ENCODE measurements at places on chromosomes 11 and 22. TPM values are rescaled to one million over a fixed set of nuclear protein-coding genes. Genes with fewer than 3 reads are reported as not detected.

DNA sequence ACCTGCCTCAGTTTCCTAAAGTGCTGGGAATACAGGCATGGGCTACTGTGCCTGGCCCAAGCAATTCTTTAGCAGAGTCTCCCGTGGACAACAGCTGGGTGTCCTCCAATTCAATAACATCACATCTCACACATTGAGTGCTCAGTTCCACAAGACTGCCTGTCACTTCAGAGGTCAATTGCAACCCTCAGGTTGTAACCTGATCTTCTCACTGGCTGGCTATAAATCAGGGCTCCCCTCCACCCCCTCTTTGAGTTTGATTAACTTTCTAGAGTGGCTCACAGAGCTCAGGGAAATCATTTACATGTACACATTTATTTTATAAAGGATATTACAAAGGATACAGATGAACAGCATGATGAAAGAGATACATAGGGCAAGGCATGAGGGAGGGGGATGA lies 68.1 kb downstream of the MCHR1 start:
- no peak for DNase-seq

DNA sequence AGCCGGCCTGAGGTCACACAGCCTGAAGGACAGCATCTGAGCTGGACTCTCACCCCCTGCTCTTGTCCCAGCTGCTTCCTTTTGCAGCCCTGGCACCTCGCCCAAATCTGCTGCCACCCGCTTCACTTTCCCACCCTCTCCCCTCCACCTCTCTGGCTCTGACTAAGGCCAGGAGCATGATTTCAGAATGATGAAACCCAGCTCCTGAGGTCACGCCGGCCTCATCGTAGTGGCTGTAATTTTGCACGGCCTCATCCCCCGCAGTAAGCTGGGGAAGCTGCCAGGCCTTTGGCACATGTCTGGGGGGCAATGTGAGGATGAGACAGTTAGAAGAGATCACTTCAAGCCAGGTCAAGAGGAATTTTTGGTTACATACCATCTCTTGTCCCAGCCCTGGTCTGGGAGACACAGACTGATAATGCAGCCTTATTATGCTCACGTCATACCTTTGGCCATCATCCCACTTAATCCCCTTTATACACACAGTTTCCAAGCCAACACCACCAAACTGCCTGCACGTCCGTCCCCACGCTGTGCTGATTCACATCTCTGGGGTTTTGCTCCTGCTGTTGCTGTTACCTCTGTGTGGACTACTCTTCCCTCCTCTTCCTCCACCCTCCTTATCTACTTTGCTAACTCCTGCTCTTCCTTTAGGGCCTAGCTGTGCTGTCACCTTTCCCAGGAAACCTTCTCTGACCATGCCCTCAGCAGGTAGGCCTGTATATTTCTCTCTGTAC lies 58.1 kb downstream of the CHRDL2 start:
- peak; percentile 89 for DNase-seq

DNA sequence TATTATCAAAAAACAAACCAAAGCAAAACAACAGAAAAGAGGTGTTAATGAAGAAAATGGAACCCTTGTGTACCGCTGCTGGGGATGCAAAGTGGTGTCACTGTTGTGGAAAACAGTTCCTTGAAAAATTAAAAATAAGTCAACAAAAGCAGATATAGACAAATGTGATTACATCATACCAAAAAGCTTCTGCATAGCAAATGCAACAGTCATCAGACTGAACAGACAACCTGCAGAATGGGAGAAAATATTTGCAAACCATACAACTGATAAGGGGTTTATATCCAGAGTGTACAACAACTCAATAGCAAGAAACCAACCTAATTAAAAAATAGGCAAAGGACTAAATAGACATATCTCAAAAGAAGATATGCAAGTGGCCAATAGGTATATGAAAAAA lies 22.9 kb upstream of the CARS1 start:
- no peak for DNase-seq

DNA sequence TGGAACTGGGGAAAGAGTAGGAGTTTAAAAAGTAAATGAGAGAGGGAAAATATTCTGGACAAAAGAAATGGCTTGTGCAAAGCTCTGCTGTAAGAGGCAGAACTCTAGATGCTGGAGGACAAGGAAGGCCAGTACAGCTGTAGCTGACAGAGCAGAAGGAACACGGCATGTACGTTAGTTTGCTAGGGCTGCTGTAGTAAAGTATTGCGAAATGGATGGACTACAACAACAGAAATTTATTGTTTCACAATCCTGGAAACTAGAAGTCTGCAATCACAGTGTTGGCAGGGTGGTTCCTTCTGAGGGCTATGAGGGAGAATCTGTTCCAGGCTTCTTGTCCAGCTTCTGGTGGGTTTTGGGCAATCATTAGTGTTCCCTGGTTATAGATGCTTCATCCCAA lies 454.4 kb downstream of the NTM start:
- DNase-seq, result no peak

- no peak for DNase-seq
Measured at GRCh38 chr22:29312218-29313125, 3.0 kb downstream of the RASL10A start.

DNA sequence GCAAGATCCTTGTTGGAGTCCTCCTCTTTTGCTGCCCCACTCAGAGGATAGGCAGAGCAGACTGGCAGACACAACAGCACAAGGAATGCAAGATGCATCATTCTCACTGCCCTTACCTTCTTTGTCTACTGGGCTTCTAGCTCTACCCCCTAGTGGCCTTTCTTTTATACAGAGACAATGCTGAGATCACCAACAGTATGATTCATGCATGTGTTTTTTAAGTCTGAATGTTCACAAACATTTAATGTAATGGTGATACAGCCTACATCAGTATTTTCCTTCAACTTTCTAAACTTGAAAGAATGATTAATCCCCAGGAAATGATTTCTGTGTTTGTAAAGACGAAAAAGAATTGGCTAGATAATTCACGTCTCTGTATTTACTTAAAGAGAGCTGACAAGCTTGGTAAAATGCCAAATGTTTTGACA lies at the start of gene MMP10:
TSS of gene MMP10 (minus strand) at position 138 of the 428 bp plus-strand sequence. CDS start at position 101, 37 bp downstream.
- DNase-seq, result no peak

The PRR33 gene
- 1.6 TPM for total RNA-seq

DNA sequence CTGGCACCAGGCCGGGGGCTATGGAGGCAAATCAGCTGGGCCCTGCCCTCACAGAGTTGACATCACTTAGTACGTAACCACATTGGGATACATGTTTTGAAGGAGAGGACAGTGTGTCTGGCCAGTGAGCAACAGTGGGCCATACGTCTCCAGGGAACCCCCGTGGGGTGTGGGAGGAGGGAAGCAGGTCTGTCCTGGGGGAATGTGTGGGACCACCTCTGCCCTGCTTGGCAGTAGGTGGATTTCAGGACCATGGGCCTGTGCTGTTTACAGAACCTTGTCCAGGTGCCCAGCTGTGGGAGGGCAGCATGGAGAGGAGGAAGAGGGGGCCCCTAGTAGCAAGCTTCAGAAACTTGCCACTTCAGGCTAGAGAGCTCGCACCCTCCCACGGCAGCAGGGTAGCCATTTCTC lies 21.0 kb downstream of the P2RY2 start:
- DNase-seq, result no peak

DNA sequence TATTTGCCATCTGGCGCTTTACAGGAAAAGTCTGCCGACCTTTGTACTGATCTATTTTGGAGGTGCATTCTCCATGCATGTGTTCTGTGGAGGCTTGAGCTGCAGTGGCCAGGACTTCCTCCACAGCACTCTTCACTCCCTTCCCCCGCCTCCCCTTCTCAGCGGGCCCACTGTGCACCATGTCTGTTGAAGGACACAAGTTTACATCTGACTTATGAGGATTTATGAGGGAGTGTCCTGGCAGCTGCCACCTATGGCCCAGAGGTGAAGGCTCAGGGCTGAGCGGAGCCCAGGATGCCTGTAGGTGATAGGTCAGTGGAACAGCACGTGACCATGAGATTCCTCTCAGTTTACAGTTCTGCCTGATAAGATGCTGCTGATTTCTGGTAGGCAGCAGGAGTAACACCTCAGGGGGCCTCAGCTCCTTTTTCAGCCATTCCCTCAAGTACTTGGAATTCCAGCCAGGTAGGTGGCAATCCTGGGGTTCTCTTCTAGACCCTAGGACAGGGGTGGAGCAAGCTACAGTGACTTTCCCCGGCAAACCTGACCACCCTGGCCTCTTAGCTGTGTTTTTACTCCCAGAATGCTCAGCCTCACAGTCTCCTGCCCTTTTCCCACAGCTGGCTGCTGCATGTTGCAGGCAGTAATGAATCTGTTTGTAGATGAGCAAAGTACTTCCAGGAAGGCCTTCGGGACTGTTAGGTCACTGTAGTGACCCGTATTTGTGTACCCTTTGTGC lies 59.9 kb downstream of the PPFIBP2 start:
- DNase-seq, result no peak

The BTBD18 gene
- not detected for total RNA-seq

DNA sequence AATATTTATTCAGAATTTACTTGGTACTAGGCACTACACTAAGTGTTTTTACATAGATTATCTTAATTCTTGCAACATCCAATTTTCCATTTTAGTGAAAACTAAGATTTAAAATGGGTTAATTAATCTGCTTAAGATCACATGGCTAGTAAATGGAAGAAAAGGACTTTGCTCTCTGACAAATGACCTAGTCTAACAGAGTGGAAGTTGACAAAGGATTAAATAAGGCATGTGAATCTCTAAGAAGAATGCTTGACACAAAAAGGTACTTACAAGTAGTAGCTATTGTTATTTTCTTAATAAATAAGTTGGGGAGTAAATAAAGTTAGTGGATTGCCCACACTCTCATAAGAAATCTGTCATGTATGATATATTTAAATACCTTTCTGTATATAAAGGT lies 584.8 kb downstream of the DLG2 start:
- DNase-seq, result no peak

DNA sequence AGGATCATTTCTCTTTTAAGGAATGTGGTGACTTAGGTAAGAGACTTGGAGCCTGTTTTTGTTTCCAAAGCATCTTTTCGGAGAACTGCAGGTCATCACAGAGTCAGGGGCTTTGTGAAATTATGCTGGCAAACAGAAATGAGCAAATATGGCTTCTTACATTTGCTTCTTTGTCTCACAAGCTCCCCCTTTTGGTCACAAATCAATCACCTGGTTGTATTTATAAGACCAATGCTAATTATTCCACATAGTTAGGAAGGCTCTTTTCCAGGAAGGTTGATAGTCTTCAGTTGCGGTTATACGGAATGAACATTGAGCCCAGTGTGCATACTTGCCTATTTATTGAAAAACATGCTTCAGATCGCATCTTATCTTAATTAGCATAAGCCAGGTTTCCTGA lies 34.6 kb upstream of the CEP126 start:
- DNase-seq, result no peak

DNA sequence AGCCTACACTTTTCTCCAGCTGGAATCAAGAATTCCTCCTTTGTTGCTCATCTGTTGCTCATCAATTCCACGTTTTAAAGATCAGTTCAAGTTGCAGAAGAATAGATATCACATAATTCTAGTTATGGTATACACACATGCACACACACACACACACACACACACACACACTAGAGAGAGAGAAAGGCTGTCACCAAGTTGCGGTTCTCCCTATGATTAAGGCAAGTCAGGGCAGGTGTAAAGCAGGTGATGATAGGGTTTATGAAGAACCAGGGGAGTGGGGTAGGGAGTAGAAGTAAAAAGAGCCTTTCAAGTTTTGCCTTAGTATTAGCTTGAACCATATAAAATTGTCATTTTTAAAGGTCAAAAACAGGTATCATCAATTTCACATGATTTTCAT lies 31.7 kb upstream of the TMPRSS4 start:
- DNase-seq, result no peak

- DNase-seq, result no peak
Measured at GRCh38 chr22:49815641-49816091, 12.0 kb downstream of the BRD1 start.

DNA sequence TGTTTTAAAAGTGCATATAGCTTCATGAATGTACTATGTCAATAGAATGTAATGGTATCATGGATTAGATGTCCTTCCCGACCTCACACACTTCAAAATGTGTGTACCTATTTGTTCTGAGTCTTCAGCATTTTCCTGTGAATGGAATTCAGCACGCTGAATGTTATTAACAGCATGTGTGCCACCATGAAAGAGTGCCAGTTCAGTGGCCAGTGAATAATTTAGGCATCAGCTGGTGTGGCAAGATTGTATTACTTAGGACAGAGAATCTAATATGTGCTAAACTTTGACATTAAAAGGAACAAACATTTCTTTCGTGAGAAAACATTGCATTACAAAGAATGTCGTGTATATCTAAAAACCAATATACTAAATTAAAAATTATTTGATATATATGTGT lies 46.4 kb downstream of the HIPK3 start:
- no peak for DNase-seq

DNA sequence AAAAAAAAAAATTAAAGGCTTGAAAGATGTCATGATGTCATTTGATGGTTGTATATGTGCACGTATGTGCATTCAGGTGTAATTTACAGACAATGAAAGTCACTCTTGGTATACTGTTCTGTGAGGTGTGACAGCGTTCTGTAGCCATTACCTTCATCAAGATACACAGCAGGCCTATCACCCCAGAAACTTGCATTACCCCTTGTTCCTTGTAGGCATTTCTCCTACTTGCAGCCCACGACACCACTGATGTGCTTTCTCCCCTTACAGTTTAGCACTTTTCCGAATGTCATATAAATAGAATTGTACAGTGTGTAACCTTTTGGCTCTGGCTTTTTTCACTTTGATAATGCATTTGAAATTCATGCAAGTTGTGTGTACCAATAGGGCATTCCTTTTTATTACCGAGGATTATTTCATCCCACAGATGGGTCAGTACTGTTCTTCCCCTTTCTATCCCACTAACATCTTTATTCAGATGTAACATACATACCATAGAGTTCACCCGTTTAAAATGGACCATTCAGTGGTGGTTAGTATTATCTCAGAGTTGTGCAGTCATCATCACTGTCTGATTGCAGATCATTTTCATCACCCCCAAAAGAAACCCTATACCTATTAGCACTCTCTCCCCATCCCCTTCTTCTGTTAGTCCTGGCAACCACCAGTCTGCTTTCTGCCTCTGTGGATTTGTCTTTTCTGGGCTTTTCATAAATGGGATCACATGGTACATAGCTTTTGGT lies 30.3 kb downstream of the BCR start:
- no peak for DNase-seq

DNA sequence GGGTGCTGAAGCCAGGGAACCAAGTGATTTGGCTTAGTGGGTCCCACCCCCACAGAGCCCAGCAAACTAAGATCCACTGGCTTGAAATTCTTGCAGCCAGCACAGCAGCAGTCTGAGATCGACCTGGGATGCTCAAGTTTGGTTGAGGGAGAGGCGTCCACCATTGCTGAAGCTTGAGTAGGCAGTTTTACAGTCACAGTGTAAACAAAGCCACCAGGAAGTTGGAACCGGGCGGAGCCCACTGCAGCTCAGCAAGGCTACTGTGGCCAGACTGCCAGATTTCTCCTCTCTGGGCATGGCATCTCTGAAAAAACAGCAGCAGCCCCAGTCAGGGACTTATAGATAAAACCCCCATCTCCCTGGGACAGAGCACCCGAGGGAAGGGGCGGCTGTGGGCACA lies 424.1 kb upstream of the TENM4 start:
- DNase-seq, result no peak

- DNase-seq, result peak; percentile 78
Measured at GRCh38 chr22:44037519-44038375, 13.6 kb downstream of the PARVB start.
